ENCODE measurements at places on chromosomes 11 and 22.

GRCh38 chr11:35276396-35277145, 137.6 kb downstream of the CD44 start:
- DNase-seq, result no peak

GRCh38 chr11:68641880-68642279, 42.5 kb upstream of the GAL start:
- DNase-seq, result no peak

DNA sequence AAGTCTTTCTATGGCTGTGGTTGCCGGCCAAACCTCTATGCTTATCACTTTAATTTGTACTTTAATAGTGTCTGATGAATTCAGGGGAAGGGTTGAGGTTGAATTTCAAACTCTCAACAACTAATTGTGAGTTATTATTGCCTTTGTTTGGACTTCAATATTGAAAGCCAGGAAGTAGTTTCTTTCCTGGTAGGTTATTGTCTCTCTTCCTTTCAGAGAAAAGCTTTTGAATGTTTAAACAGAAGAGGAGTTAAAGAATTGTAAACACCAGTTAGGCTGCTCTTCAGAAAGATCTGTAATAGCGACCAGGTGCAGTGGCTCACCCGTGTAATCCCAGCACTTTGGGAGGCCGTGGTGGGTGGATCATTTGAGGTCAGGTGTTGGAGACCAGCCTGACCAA, 22.2 kb downstream of the NNMT start:
- no peak for DNase-seq

GRCh38 chr11:34207487-34208180, 102.2 kb downstream of the NAT10 start:
- DNase-seq, result no peak

GRCh38 chr22:35835998-35836691, 118.5 kb downstream of the APOL5 start:
- peak; percentile 96 for DNase-seq

DNA sequence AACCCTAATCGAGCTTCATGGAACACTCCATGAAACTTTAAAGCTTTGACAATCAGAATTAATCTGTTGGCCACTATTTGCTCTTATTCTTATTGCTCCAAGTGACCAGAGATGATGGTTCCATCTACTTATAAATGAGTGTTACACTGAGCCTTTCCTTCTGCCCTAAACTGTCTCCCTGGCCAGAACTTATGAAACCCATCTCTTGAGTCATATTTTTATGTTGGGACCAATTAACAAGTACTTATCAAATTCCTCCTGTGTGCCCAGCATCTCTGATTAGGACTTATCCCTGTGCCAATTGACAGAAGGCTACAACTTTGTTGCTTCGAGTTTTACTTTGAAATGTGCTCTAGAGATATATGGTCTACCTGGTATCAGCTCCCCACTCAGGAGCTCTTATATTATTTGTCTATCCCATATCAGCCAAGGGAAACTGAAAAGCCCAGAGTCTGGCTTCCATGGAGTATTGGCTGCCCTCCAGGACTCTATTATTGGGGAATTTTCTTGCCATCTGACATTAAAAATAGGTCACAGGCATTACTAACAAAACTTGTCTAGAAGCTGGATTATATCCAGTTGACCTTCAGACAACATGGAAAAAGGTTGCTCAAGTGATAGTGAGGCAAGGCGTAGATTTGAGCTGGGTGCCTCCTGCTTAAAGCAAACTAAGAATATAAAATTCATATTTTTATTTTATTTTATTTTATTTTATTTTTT, 8.8 kb downstream of the KREMEN1 start:
- no peak for DNase-seq

DNA sequence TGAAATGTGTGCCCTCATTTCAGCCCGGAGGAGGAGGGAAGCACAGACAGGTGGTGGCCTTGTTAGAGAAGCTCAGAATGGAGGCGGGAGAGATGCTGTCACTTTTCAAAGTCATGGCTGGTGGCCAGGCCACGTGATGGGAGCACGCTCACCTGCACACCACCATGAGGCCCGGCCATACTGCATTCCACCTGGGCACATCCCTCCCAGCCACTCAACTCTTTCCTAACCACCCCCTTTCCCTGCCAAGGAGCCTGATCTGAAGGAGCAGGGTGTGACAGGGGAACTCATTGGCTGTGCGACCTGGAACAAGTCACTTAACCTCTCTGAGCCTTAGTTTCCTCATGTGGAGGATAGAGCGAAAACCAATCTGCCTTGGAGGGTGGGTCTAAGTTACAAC, 364.5 kb downstream of the CTTN start:
- DNase-seq, result no peak

All from fibroblast of skin of right quadriceps (primary cell).